ENCODE measurements at places on chromosomes 1 and 21. TPM values are rescaled to one million over a fixed set of nuclear protein-coding genes. Genes with fewer than 3 reads are reported as not detected.
A peak's percentile ranks its signal among the peaks of the same experiment; 100 is the strongest.

DNA sequence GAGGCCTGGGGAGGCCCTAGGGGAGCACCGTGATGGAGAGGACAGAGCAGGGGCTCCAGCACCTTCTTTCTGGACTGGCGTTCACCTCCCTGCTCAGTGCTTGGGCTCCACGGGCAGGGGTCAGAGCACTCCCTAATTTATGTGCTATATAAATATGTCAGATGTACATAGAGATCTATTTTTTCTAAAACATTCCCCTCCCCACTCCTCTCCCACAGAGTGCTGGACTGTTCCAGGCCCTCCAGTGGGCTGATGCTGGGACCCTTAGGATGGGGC lies 5.2 kb downstream of the ELF3 start:
- no peak for DNase-seq

- DNase-seq, result no peak
Measured at GRCh38 chr1:109170035-109170764, 43.5 kb upstream of the SARS1 start.

GRCh38 chr1:95287081-95287480 lies 53.1 kb downstream of the RWDD3 start:
- no peak for DNase-seq

GRCh38 chr1:160486453-160486852 lies 36.6 kb downstream of the SLAMF6 start:
- DNase-seq, result no peak

- DNase-seq, result no peak
Measured at GRCh38 chr1:89556726-89557444, 32.3 kb downstream of the LRRC8B start.

DNA sequence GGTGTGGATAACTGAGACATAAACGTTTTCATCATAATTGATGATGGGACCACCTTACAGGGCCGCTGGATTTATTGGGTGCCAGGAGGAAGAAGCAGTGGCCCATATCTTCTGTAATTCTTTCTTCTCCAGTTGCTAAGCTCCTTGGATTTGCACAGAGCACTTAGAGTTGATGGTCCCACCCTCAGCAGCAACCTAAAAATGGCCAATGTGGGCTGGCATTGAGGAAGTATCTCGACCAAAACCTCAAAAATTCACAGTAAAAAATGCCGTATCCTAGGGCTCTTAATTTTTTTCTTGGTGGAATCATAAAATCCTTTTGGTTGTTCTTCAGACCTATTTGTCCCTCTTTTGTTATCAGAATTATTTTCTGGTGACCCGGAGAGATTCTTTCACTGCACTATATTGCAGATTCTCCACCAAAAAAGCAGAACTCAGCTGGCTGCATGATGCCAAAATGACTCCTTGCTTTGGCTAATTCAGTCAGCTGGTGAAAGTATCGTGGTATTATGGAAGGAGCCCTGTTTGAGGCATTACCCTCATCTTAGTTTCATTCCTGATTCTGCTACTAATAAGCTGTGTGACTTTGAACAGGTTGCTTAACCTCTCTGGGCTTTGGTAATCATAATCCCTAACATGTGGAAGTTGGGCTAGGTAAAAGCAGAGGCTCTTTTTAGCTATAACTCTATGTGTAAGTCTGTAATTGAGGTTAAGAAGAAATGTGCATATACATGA lies 27.6 kb downstream of the KIRREL1 start:
- no peak for DNase-seq

GRCh38 chr1:159986531-159986930 lies 32.5 kb upstream of the SLAMF9 start:
- DNase-seq, result no peak

GRCh38 chr1:159040206-159040605 lies 30.5 kb downstream of the IFI16 start:
- DNase-seq, result no peak

- DNase-seq, result no peak
Measured at GRCh38 chr1:225888898-225889601, at the start of gene LEFTY1. TSS of gene LEFTY1 (minus strand) at chr1:225889146. CDS start at chr1:225889066, 80 bp downstream.

DNA sequence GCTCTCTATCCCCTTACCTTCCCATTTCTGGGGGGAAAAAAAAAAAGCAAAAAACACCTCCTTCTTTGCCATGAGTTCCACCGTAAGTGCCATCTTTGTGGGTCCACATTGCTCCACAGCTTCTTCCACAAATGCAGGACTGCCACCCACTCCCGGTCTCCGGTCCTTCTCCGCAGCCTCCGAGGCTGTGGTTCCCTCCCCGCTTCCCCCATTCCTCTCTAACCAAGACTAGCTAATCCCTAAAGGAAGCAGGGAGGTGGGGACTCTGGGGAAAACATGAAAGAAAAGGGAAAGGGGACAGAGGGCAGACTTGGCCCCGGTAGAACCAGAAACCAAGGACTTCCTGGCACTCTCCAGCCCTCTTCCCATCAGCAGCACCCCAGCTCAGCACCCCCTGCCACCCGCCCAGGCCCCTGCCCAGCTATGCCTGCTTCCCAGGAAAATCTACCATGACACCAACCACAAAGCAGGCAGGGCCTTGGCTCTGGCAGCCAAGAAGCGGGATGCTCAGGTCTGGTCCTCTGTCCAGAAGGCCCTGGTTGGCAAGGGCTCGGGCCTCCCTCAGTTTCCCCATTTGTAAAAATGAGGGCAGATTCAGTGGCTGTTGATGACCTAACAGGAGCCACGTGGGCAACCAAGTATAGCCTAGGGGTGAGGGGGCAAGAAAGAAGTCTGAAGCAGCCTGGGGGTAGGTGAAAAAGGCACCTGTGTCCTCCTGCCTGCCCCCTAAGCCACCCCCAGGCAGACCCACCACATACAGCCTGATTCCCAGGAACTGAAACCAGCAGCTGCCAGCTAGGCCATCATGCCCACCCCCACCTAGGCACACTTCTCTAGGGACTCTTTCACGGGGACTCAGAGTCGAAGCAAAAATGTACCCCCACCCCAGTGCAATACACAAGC lies 2.5 kb downstream of the EPHA2 start:
- no peak for DNase-seq

GRCh38 chr1:200095057-200095577 lies 67.6 kb downstream of the NR5A2 start:
- no peak for DNase-seq

- no peak for DNase-seq
Measured at GRCh38 chr1:244019982-244020485, 31.0 kb upstream of the ZBTB18 start.

DNA sequence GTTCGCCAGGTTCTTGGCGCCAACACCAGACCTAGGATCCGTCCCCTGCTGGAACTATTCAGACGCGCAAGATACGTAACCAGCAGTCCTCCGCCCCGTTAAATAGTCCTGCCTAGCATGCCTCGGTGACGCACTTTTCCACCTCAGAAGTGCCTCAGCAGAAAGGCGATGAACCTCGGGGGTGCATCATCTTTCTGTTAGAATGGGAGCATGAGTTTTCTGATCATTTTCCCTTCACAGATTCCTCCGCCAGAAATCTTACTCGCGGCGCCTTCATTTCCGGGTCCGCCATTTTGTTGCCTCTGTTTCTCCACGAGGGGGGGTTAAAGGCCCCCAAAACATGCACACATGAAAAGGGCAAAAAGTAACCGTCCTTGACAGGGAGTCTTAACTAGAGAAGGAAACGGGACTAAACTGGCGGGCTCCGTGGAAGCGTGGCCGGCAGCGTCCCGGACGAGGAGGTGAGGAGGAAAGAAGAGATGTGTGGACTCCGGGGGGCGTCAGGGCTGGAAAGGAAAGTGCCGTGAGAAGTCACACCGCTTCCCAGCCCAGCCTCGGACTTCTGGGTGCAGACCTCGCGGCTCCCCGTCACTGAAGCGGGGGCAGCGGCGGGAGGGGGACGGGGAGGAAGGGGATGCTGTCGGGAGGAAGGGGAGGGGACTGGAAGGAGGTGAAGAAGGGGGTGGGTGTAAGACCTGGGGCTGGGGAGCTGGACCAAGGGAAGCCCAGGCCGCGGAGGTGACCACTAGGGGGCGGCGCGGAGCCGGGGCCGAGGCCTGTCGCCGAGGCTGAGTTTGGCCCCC lies at the start of gene GABPB2:
Gene GABPB2 (plus strand): TSS at position 288 of the 803 bp plus-strand sequence. CDS start 17,429 bp downstream, outside the sequence.
- DNase-seq, result peak; percentile 80

GRCh38 chr1:187384504-187384903 lies 555.8 kb downstream of the PLA2G4A start:
- no peak for DNase-seq

DNA sequence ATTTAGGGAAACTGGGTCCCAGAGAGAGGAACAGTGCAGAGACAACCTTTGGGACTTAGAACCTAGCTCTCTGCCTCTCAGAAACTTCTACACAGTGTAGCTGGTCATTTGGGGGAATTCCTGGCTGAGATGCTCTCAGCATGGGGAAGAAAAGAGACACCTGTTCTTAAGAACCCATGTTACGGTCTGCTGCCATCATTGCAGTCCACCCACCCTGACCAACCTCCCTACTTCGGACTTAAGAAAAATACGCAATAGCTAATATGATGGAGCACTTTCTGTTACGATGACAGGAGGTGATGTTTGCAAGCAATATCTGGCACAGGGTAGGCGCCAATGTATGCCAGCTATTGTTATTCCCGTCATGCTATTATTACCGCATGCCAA lies 177.9 kb downstream of the IGSF21 start:
- no peak for DNase-seq

DNA sequence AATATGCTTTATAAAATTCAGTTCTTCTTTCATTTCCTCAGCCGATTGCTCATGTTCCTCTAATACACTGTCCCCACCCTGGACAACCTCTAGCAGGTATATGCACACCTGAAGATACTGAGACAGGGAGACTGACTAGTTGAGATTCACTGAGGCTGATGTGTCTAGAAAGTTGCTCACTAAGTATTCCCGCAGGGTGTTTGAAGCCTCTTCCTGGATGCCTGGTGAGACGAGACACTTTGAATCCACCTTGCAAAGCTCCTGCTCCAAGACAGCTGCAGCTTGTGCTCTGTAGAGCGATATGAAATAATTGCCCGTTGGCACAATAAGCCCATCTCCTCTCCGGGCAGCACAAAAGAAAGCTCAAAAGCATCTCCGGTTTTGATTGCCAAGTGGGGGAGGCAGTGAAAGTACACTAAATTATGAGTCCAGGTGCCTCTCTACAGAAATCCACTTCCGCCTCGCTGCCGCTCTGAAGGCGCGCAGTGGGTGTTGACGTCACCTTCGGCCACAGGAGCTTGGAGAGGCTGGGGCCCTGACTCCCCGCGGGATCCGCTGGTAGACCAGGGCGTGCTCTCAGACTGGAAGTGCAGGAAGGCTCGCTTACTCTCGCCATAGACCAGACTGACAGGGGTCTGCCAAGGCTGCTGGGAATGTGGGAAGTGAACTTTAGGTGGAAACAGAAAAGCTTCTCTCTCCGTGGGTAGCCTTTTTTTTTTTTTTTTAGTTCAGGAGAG lies 46.3 kb downstream of the GPA33 start:
- DNase-seq, result no peak

DNA sequence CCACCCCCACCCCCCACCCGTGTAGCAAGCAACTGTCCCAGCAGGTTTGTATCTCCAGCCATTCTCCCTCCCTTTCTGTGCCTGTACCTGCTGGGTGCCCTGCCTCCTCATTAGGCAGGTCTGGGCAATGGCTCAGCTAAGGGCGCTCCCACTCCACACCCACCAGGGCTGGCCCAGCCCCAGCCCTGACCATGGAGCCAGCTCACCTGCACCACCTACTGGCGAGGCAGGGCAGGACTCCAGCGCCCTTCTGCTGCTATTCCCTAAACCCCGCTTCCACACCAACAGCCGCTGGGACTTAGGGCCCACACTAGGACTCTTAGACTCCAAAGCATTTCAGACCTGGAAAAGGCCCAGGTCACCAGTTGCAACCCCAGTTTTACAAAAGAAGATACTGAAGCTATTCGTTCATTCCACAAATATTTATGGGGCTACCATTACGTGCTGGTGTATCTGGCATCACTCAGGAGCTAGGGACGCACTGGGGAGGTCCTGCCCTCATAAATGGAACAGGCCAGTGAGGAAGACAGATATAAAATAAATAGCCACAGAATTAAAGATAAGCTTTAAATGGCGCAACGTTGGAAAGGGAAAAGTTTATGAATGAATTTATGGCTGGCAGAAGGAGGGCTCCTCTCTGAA lies 24.0 kb downstream of the PGLYRP3 start:
- no peak for DNase-seq

GRCh38 chr1:20728371-20729154 lies 3.9 kb downstream of the SH2D5 start:
- DNase-seq, result no peak

GRCh38 chr1:114207635-114208034 lies 54.0 kb upstream of the SYT6 start:
- DNase-seq, result no peak

DNA sequence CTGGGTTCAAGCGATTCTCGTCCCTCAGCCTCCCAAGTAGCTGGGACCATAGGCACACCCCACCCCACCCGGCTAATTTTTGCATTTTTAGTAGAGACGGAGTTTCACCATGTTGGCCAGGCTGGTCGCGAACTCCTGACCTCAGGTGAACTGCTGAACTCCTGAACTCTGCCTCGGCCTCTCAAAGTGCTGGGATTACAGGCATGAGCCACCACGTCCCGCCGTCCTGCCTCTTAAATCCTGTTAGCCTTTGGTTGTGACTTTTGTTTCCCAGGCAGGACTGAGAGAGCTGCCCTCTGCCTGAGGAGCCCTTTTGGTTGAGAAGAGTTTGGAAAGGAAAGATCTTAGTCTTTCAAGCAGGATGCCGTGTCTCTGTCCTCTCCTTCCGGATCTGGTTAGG lies 59.3 kb upstream of the C1orf174 start:
- no peak for DNase-seq

The TNFRSF8 gene
- total RNA-seq, result 22.8 TPM

The NTRK1 gene
- not detected for total RNA-seq

The RIIAD1 gene
- not detected for total RNA-seq

The NSL1 gene
- 69.1 TPM for total RNA-seq

The ANGPTL7 gene
- 2.0 TPM for total RNA-seq

The SETDB1 gene
- 21.3 TPM for total RNA-seq

The RAB25 gene
- total RNA-seq, result not detected

The OR6N1 gene
- total RNA-seq, result not detected

The BRINP3 gene
- total RNA-seq, result 1.5 TPM

The DISP3 gene
- not detected for total RNA-seq

The PTPN7 gene
- total RNA-seq, result not detected

The PRDM16 gene
- total RNA-seq, result 84.2 TPM

The GNAI3 gene
- total RNA-seq, result 2.8 TPM

Measured in ascending aorta (tissue), 2 donors.